Fibroblast of upper back skin (primary cell): ENCODE measurements at places on chromosomes 5 and 9.

- no peak for DNase-seq
Measured at GRCh38 chr5:78738104-78738503, 89.5 kb upstream of the LHFPL2 start.

DNA sequence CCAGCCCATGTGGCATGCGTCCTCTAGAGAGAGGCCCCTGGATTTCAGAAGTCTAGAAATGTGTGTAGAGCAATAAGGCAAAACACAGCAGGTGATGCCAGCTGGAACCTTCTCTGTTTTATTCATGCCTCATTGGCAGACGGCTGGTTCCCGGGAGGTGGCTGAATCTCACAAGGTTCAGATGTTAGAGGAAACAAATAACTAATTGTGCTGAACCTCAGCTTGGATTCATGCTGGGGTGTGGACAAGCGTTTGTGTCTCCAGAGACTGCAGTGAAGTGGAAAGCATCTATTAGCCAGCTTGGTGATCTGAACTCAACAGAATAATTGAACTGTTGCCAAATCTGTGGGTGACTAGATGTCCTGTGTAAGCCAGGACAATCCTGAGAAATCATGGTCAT, 131.1 kb upstream of the NR4A3 start:
- no peak for DNase-seq

GRCh38 chr5:68088302-68088701, 127.3 kb upstream of the PIK3R1 start:
- peak; percentile 92 for DNase-seq

GRCh38 chr5:139413963-139414362, 10.1 kb upstream of the SPATA24 start:
- no peak for DNase-seq

DNA sequence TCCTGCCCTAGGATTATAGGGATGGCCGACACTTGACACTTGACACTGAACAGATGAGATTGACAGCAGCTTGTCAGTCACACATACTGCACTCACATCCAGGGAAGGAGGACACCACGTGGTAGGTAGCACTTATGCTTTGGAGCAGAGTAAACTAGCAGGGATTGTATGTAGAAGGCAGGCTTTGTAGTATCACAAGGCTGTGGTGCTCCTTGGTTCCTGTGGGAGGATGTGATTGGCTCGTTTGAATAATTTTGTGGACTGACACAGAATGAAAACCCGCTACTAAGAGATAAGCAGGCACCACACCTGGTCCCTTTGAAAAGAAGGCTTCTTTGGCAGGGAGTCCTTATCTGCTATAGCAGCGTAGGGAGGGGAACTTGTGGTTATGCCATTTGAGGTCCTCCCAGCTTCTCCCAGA, 63.6 kb upstream of the IL12B start:
- DNase-seq: no peak

GRCh38 chr9:14353222-14354056, 39.5 kb upstream of the NFIB start:
- DNase-seq: peak; percentile 76

GRCh38 chr9:122944960-122945888, 4.4 kb downstream of the RABGAP1 start:
- DNase-seq: peak; percentile 19

DNA sequence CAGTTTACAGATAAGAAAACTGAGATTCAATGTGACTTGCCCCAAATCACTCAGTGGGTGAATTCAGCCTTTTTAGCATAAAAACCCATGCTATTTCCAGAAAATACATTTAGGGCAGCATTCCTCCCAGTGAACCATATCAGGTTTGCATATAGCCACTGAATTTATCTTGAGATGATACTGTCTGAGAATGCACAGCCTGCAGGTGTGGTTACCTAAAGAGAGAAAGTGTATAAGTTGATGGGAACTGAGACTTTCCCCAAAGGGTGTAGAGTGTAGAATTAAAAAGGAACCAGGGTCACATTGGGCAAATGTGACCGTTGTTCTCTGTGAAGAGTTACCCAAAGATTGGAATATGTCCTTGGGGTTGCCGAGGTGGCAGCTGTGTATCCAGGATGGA, 100.0 kb upstream of the PIK3R1 start:
- no peak for DNase-seq

GRCh38 chr5:55066277-55066676, 36.2 kb upstream of the GZMA start:
- DNase-seq: no peak

- peak; percentile 50 for DNase-seq
Measured at GRCh38 chr5:122311961-122312590, at the start of gene SNCAIP. TSS of gene SNCAIP (plus strand) at chr5:122312237. CDS start at chr5:122391135, 78,898 bp downstream.

DNA sequence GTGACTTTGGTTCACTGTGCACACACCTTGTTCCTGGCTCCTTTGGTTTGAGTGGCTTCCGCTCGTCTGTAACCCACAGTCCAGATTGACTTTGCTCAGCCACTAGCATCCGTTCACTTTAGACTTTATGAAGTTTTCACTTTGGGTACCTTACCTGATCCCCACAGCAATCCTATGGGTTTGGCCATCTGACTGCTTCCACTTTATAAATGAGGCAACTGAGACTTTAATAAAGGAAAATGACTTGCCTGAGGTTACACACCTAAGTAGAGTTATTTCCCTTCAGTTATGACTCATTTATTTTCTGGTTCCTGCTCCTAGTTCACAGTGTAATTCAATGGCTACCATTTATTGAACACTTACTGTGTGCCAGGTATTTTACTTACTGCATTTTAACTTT, 94.2 kb upstream of the SAP30L start:
- no peak for DNase-seq

GRCh38 chr9:34986540-34987047, 3.0 kb upstream of the DNAJB5 start:
- DNase-seq: no peak

DNA sequence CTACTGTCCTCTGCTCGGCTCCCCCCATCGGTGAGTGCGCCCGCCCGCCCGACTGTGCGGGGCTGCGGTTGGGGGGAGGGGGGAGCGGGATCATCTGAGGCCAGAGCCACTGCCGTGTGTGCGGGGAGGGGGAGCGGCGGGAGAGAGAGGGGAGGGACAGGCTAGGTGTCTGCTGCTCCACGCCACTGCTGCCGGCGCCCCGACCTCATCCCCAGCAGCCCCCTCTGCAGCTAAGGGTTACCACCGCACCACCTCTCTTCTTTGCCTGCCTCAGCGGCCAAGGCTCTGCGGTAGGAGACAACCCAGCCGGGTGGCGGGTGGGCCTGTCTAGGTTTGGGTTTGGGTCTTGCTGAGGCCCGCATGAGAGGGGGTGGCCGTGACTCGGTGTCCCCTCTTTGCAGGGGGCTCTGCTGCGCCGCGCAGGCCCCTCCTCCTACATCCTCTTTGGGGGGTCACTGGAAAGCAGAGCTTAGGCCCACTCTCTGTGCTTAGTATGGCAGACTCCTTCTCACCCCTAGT, 670 bp upstream of the PURA start:
- DNase-seq: no peak

DNA sequence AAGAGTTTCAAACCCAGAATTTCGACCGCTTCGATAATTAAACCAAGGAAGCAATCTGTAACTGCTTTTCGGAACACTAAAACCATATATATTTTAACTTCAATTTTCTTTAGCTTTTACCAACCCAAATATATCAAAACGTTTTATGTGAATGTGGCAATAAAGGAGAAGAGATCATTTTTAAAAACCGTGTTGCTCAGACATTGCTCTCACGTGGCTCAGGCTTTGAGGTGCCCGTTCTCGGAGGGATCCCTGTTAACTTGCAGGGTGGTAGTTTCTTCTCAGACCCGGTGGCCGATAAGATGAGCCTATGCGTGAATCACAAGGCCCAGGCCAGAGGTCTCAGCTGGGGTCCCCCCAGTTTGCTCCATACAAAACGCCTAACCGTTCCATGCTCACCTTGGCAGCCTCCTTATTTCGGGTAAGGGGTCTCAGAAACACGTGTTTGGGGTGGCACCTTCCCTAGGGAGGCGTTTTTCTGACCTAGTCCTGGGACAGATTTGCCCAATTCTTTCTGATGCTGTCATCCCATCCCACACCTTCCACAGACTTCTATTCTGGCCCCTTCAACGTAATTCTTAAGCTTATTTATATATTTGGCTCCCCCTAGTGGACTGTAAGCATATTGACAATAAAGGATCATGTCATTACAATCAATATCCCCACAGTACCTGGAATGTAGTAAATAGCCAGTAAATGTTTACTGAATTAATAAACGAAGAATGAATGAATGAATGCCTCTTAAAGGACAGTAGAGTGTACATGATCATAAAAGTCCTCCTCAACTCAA, 48.1 kb downstream of the THBS4 start:
- peak; percentile 81 for DNase-seq

- DNase-seq: peak; percentile 22
Measured at GRCh38 chr9:136409557-136410455, 608 bp downstream of the ENTR1 start.

GRCh38 chr5:107676702-107677101, 6.0 kb upstream of the EFNA5 start:
- peak; percentile 25 for DNase-seq

DNA sequence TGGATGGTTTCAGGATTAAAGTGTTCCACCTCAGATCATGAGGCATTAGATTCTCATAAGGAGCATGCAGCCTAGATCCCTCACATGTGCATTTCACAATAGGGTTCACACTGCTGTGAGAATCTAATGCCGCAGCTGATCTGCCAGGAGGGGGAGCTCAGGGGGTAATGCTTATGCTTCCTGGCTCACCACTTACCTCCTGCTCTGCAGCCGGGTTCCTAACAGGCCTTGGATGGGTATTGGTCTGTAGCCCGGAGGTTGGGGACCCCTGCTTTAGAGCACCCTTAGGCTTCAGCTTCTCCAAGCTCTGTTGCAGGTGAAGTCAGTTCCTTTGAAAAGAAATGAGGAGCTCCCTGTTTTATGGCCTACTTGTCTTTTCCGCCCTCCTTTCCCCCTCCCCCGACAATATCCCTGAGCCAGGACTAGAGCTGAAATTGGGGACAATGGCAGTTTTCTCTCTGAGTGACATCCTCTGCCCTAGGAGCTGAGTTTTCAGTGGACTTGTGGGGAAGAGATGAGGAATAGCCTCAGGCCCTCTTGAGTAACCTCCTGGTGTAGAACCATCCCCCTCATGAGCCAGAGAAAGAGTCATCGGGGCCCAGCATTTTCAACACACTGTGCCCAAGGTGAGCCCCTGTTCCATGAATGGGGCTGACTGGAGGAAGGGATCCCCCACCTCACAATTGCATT, 16.2 kb upstream of the MAT2B start:
- DNase-seq: peak; percentile 23

GRCh38 chr9:108688676-108689075, 167.1 kb downstream of the ACTL7B start:
- DNase-seq: peak; percentile 84

DNA sequence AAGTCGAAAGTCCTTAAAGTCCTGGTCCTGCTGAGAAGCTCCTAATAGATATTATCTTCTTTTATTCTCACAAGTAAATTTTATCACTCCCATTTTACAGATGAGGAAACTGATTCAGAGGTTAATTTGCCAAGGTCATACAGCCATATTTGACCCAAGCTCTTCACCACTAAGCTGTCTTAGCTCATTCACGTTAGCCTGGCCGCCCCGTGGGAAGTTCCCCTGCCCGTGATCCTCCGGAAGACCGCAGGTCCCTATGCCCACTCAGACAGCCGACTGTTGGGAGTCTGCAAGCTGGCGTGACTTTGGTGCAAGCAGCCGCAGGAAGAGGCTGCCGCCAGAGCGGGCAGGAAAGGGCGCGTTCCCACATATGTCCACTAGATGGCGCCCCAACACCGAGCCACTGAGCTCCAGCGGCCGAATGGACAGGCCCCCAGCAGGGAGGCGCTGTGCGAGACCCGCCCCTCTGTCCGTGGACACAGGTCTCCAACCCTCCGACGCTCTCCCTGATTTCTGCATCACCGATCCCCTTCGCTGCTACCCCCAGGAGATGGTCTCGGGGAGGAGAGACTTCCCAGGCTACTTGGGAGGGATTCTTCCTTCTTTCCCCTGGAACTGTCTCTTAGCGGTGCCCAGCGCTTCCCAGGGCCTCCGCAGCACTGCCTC, 10.0 kb upstream of the ARAP3 start:
- peak; percentile 70 for DNase-seq

DNA sequence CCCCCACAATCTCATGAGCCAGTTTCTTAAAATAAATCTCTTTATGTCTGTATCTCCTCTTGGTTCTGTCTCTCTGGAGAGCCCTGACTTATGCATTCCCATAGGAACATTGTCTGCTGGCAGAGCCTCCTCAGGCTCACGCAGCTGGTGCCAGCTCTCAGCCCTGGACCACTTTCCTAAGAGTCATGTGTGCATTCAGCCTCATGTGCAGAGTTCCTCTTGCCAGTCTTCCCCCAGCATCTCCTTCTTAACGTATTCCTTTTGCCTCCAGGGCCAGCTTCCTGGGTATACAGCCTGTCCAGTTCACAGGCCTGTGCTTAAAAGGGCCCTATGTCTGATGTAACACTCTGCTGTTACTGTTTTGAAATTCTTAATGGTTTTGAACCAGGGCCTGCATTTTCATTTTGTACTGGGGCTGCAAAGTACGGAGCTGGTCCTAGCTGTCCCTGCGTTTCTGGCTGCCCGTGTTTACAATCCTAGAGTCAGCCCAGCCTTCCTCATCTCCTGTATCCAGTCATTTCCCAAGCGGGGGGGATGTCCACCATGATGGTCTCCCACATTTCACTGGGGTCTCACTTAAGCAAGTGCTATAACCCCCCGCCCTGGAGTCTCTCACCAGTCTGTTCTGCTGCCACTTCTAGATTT, 18.1 kb downstream of the ANKRD33B start:
- DNase-seq: no peak

GRCh38 chr5:137405393-137405792, 93.7 kb downstream of the SPOCK1 start:
- DNase-seq: no peak

GRCh38 chr5:116075191-116075831, 9.5 kb upstream of the COMMD10 start:
- peak; percentile 9 for DNase-seq

DNA sequence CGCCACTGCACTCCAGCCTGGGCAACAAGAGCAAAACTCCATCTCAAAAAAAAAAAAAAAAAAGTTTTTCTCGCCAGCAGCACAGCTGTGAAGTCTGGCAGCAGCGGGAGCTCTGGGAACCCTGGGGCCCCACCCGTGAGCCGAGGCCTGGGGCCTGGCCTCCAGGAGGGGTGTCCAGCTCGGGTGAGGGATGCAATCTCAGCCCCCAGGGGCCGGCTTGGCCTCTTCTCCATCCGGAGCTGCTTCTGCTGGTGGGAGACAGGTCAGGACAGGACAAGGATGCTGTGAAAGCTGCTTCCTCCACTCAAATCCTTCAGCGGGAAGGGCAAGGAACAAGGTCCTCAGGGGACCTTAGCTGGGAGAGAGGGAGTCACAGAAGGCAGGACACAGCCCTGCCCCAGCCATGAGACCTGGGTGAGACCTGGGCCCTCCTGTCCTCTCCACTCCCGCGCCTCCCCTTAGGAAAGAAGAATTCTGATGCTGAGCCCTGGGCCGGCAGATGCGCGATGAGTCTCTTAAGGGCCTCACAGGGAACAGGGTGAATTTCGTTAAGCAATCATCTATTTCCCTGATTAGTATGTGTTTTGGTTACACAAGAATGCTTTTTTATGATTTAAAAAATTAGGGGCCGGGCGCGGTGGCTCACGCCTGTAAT, 30.6 kb downstream of the PLPP7 start:
- no peak for DNase-seq

GRCh38 chr5:142901476-142902185, 131.5 kb downstream of the ARHGAP26 start:
- no peak for DNase-seq
